ENCODE measurements at places on chromosomes 1 and 21.

DNA sequence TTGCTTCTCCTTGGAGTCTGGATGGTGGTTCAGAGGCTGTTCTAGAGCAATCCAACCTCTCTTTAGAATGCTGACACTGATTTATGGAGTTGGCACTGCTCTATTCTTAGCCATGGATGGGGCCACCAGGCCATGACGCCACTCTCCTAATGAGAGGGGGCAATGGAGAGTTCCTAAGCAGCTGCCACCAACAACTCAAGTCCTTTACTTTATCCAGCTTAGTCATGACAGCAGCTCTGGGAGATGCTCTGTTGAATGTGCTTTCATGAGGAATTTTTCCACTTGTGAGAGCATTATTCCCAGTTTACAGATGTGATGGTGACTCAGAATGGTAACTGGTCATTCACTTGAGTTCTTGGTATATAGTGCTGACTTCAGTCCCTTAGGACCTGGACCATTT is 366.3 kb downstream of the HHAT start:
- no peak for DNase-seq

DNA sequence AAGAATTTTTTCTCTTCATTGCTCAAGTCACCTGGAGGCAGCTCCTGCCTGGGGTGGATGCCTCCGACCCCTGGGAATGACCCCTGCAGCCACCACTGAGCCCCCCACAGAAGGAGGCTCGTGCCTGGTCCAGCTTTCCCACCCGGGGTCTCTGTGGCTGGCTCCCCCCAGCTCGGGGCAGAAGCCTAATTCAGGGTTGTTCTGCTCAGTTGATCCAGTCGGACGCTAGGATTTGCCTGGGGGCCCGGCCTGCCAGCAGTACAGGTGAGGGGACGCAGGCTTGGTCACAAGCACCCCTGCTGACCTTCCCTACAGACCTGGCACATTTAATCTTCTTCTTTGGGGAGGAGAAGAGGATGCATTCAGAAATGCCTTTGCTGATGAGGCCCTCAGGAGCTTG is 53.6 kb upstream of the POFUT2 start:
- no peak for DNase-seq

- no peak for DNase-seq
Measured at GRCh38 chr1:168945870-168946269, 160.6 kb upstream of the ATP1B1 start.

GRCh38 chr1:35773711-35774110 is 3.9 kb upstream of the CLSPN start:
- no peak for DNase-seq

- DNase-seq = peak; percentile 55
Measured at GRCh38 chr21:36149788-36150711, 6.6 kb upstream of the DOP1B start.

DNA sequence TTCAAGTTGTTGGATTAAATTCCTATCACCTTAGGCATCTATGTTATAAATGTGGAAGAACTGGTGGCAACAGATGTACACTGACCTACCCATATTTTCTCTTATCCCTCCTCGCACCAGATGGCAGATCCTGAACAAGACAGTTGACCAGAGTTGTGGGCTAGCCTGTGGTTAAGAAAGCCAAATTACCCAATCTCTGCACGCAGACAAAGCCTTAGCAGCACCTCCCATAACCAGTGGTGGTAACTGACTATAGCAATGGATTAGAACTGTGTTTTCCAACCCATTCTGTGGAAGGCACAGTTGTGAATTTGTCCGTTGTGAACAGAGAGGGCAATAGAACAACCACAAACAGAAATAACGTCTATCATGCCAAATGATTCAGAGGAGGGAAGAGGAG is 20.6 kb downstream of the ABCB10 start:
- DNase-seq = no peak

GRCh38 chr1:30965924-30966599 is 57.5 kb upstream of the SDC3 start:
- DNase-seq = no peak

- DNase-seq = no peak
Measured at GRCh38 chr1:203476216-203476814, 709 bp downstream of the PRELP start.

DNA sequence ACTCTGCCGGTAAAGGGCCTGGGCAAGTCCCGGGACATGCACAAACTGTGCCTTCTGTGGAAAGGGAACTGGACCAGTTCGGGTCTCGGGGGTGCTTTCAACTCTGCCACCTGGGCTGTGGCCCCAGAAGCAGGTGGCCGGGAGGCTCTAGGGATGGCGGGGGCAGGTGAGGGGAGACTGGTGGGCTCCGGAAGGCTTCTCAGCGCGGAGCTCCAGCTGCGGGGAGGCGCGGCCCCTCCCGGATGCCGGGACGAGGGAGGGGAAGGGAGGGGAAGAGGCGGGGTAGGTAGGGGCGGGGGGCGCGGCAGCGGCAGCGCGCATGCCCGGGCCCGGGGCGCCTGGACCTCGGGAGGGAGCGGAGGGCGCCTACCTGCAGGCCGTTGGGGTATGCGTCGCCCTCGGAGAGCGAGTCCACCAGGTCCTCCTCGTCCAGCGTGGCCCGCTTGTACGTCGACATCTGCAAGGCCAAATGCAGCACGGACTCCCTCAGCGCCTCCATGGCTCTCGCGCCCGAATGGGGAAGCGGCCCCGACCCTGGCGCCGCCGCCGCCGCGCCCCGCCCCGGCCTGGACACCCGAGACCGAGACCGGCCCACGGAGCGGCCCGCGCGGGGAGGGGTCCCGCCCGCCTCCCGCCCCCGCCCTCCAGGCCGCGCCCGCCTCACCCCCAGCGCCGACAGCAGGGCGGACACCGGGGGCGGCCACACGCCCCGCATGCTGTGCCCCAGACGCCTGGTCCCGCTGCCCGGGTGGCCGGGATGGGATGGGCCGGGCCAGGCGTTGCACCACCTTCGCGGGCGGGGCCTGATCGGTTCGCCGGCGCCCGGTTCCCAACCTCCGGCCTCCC is at the start of gene ECE1:
Gene ECE1, minus strand, starts transcription at position 764 of the 846 bp plus-strand sequence. Its CDS starts 49 bp downstream, at position 715.
- no peak for DNase-seq

DNA sequence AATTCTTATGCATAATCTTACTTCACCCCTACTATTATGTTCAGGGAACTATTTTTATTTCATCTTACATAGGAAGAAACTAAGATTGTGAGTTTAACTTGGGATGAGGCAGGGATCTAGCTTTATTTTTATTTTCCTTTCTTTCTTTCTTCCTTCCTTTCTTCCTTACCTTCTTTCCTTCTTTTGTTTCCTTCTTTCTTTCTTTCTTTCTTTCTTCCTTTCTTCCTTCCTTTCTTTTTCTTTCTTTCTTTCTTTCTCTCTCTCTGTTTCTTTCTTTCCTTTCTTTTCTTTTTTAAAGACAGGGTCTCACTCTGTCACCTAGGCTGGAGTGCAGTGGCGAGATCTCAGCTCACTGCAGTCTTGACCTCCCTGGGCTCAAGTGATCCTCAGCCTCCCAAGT is 28.9 kb downstream of the NEK2 start:
- DNase-seq = no peak

DNA sequence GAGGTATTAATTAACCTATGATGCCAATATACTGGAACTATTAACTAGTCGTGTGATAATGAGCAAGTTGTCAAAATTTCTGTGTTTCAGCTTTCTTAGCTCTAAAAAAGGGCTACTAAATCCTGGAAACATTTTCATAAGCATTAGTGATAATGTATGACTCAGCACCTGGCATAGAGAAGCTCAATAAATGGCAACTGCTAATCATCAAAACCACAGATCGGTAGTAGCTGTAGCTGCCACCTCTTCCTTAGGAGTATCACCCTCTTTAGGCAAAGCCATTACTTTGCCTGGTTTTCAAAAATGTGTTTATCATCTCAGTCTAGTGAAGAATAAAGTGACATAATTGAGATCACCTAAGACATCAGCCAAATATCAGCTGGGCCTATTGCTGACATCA is 75.5 kb downstream of the TPR start:
- DNase-seq = no peak

DNA sequence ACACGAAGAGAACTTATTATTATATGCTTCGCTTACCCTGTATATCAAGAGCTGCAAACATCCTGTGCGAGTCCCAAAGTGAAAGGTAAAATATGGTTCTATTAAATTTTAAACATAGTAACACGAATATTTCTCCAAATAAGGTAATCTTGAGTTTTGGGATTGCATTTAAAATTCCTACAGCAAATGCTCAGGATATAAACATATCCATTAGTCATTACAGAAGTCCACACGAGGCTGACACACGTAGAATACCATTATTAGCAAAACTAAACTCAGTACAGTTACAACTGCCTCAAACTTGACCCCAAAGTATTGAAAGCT is 282 bp upstream of the LYPLAL1 start:
- no peak for DNase-seq

DNA sequence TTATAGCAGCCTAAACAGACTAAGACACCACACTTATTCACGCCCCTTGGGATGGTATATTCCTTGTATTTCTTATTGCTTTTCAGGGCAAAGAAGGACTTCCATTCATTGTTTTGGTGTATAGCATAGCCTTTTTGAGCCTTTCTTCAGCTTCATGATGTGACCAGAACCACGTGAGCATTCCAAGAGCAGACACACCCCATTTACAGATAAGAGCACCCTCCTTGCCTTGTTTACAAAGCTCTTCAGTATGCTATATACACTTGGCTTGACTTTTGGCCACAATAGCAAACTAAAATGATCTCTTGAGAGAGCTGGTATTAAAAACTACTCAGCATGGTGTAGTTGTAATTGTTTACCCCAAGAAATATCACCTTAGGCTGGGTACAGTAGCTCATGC is 78.7 kb downstream of the PIK3R3 start:
- DNase-seq = no peak

DNA sequence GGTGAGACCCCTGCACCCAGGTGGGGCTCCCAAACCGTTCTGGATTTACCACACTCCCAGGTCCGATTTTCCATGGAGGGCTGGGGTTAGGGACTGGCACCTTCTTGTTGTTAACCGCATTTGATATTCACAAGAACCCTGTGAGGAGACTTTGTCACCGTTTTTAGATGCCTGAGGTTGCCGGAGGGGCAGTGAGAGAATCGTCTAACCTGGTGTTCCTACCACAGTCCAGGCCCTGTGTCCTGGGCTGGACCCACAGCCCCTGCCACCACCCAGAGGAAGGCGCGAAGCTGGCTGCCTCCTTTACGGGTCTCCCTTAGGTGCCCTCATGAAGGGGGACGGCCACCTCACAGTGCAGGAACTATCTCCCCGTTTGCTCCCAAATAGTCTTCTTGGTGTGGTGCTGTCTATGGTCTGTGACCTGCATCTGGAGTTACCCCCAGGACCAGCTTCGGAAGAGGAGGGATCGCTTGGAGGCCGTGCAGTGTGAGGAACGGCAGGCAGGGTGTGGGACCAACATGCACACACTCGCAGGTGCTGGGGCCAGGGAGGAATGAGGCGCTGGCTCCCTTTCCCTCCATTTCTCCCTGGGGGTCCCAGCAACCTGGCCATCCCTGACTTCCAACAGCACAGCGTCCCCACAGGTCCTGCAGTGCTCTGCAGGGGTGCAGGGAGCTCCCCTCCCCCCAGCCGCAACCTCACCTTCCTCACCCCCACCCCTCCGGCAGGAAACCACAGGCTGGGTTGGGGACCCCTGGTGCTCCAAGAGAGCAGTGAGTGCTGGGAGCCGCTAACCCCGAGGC is 7.0 kb downstream of the SIM2 start:
- no peak for DNase-seq

GRCh38 chr1:85898861-85899260 is 190.6 kb upstream of the ZNHIT6 start:
- no peak for DNase-seq

- no peak for DNase-seq
Measured at GRCh38 chr1:186745531-186746146, 65.4 kb upstream of the PTGS2 start.

- DNase-seq = no peak
Measured at GRCh38 chr1:12152113-12152891, 14.5 kb upstream of the TNFRSF1B start.

DNA sequence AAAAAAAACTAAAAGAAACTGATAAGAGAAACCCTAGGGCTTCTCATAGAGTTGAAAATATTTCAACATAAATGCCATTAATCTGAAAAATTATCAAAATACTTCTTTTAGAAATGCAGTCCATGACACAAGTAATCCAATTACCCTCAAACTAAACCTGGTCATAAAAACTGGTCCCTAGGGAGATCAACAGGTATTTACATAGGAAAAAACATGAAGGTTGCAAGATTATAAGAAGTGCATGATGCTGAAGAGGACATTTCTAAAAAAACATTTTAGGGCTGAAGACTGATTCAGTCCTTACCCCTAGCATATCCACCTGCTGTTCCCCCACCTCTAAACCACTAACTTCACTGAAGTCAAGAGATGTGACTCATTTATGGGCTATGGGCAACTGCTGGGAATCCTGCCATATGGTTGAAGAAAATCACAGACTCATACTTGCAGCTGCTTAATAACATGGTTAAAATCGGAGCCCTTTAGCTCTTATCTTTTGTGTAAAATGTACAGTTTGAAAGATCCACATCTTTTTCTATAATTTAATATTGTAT is 131.0 kb upstream of the RUNX1 start:
- DNase-seq = no peak

DNA sequence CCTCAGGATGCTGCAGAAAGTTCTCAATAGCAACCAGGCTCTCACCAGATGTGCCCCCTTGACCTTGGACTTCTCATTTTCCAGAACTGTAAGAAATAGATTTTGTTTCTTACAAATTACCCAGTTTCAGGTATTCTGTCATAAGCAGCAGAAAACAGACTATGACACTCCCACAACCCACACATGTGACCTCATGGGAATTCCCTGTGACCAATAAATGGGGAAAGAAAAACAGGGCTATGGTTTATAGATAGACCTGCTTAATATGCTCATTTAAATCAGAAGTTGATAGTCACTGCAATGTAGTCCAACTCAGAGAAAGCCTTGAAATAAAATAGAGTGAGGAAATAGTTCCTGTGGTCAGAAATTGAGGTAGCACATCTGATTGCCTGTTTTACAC is 380.9 kb upstream of the PTBP2 start:
- DNase-seq = no peak

GRCh38 chr21:28247454-28248020 is 745.1 kb downstream of the LTN1 start:
- no peak for DNase-seq

GRCh38 chr1:45660336-45660735 is 26.0 kb downstream of the GPBP1L1 start:
- no peak for DNase-seq

DNA sequence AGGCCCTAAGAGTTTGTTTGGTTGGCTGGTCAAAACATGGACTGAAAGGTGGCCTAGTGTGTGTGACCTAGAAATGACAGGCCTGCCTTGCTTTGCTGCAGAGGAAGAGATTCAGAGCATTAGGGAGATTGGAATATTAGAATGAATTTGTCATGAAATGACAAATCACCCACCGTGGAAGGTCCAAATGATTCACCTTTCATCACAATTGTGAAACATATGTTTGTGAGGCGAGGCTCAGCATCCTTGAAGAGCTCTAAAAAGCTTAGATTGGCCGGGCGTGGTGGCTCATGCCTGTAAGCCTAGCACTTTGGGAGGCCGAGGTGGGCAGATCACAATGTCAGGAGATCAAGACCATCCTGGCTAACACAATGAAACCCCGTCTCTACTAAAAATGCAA is 5.5 kb downstream of the LCE1B start:
- DNase-seq = no peak

GRCh38 chr1:238955934-238956333 is 430.4 kb upstream of the CHRM3 start:
- no peak for DNase-seq

- DNase-seq = no peak
Measured at GRCh38 chr1:111364690-111365089, 62.8 kb downstream of the OVGP1 start.
